H54 (cell line): ENCODE measurements at places on chromosomes 12 and 14.

DNA sequence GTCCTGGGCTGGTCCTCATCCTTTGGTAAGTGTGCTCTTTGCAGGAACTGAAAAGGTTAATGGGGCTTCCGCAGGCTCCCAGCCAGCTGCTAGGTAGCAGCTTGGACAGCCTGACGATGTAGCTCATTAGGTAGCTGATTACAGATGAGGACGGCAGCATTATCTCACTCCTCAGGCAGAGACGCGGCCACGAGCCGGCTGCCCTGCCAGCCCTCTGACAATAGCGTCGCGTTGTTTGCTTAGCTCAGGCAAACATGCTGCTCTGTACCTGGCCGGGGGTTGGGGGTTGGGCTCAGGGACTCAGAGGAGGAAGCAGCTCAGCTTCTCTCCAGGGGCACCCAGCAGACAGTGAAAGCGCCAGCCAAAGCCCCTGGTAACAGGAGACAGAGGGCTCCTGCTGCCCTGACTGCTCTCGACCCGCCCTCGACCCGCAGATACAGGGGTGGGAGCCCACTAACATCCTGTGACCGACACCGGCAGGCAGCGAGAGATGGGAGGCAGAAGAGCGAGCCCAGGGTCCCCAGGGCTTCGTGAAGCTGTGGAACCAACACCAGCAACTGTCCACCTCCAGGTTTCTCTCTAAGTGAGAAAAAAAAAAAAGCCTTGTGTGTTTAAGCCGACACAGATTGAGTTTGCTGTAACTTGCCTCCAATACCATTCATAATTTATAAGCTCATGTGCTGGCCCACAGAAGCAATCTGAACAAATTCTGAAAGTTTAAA is 53.4 kb upstream of the DLK1 start:
- DNase-seq: no peak

- DNase-seq: no peak
These were observed 186.5 kb downstream of the KCNA5 start for GRCh38 chr12:5230156-5230555.

DNA sequence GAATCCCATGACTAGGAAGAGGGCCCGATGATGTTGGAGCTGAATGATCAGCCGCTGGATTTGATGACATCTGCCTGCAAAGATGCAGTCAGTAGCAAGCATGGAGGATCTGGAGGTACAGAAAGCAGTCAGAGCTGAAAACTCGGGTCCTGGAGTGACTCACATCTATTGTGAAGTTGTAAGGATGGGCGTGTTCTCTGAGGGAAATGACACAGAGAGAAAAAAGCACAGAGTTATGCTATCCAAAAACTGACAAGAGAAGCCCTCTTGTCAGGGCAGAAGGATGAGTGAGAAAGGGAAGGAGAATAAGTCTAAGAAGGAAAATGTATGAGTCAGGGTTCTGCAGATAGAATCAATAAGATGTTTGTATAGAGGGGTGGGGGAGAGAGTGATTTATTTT is 380.4 kb upstream of the CCDC196 start:
- peak; percentile 30 for DNase-seq

DNA sequence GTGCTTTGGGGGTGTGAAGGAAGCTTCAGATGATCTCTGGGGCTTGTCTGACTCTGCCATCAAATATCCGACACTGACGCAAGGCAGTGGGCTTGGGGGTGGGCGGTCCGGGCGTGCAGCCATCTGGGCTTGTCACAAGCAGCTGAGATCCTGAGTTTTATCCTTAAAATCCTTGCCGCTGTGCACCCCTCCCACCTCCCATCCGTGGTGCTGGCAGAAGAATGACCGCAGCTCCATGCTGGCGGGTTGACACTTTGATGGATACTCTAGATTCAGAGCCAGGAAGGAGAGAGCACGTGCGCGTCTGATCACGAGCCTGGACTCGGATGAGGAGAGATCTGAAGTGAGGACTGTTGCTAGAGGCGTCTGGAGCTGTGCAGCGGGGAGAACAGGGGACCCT is 3.0 kb downstream of the ZFYVE21 start:
- no peak for DNase-seq

- DNase-seq: no peak
These were observed 26.8 kb upstream of the BMAL2 start for GRCh38 chr12:27305673-27306456.
